Activated naive CD4-positive, alpha-beta T cell treated with Interleukin-2 at 50 U/mL for 16 hours (primary cell): ENCODE measurements at places on chromosomes 11 and 22.

- DNase-seq, result no peak
Observed at GRCh38 chr11:24509114-24509513, 12.3 kb downstream of the LUZP2 start.

DNA sequence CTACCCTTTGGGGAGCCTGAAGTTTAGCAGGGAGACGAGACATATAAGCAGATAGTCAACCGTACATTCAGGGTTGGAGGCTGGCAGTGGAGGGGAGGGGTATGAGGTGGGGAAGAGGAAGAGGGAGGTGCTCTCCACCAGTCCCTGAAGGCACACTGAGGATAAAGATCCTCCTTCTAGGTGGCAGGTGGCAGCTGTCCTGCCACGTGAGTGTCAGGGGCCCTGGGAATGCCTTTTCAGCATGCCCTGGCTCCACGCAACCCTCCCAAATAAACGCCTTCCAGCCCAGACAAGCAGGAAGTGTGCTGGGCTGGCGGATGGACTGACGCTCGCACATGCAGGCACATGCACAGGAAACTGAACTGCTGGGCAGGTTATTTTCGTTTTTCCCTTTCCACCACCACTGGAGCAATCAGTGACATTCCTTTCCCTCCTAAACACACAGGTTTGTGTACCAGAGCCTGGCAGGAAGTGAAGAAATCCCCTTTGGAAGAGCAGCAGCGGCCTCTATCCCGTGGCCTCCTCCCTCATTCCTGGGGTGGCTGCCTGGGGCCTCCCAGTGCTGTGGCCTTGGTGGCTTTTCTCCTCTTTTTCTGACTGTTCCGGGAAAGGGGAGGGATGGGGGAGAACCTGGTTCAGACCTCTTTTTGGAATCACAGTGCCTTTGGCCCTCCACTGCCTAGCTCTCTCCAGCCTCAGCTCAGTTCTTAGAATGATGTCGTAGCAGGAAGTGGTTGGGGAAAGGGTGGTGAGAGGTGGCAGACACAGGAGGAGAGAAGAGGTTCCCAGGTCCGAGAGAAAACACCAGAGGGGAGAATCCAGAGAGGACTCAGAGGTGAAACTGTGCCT is 157.0 kb upstream of the TIMP3 start:
- peak; percentile 12 for DNase-seq

DNA sequence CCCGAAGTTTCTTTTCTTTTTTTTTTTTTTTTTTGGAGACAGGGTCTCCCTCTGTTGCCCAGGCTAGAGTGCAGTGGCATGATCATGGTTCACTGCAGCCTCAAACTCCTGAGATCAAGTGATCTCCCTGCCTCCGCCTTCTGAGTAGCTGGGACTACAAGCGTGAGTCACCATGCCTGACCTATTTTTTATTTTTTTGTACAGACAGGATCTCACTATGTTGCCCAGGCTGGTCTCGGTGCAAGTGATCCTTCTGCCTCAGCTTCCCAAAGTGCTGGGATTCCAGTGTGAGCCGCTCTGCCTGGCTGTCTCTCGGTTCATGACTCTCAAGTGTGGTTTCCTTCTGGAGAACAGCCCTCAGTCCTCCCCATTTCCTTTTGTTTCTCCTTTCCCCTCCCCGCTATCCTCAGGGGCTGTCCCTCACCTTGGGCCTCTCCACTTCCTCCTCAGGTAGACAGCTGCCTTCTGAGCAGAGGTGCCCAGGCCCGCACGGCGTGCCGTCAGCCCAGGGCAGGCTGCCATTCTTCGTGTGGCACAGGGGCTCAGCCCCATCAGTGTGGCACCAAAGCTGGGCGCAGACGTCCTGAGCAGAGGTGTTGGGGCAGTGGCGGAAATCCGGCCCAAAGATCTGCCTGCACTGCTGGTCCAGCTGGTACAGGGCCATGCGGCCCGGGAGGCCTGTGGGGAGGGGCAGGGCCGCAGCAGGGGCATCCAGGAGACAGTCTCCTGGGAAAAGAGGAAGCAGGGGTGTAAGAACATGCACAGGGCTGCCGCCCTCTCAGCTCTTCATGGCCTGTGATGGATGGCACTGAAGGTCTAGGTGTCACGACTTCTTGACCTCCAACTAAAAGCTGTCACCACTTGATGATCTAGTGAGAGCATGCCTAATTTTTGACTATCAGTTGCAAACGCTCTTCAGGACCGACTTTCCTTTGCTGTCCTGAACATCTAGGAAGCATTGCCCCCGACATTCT is 14.0 kb downstream of the ADAMTS8 start:
- DNase-seq, result no peak

- DNase-seq, result no peak
Observed at GRCh38 chr11:14059491-14059890, 97.0 kb downstream of the SPON1 start.

- peak; percentile 37 for DNase-seq
Observed at GRCh38 chr11:72141066-72141465, 5.5 kb downstream of the FOLR3 start.

GRCh38 chr11:117439256-117439655 is 111.6 kb downstream of the CEP164 start:
- DNase-seq, result no peak

DNA sequence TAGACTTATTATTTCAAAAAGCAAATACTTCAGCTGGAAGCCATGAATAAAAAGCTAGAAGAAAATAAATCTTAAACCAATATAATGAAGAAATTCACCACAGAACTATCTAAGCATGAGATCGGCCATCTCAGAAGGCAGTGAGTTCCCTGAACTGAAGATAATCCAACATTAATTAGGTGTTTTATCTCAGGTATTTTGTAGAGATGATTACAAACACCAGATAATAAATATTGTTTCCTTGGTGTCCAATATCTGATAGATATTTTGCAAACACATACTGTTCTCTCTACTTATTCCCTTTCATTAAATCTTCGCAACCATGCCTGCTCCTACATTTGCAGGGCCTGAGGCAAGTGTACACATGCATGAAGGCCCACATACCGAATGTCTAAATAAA is 26.0 kb upstream of the FAM181B start:
- no peak for DNase-seq

GRCh38 chr22:42836026-42836425 is 21.0 kb downstream of the ARFGAP3 start:
- DNase-seq, result no peak

- DNase-seq, result no peak
Observed at GRCh38 chr11:111635706-111636045, 33.4 kb downstream of the SIK2 start.

DNA sequence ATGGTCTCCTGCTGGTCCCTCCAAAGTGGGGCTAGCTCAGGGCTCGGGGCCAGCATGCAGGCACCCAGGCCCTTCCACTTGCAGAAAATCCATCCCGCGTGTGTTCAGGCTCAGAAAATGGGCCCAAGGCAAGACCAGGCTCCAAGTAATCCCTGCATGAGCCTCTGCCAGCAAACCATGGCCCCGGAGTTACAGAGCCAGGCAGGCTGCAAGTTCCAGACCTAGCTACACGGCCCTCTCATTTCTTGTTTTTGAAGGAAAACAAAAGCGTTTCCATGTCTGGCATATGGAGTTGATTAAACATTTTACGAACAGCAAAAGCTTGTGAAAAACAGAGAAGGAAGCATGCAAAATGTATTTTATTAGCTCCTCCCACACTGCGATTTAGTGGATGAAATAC is 29.7 kb downstream of the KIAA0930 start:
- DNase-seq, result no peak

GRCh38 chr11:13291800-13292199 is 14.2 kb downstream of the BMAL1 start:
- DNase-seq, result no peak

GRCh38 chr11:64649291-64649697 is 58.3 kb downstream of the SLC22A12 start:
- DNase-seq, result no peak

DNA sequence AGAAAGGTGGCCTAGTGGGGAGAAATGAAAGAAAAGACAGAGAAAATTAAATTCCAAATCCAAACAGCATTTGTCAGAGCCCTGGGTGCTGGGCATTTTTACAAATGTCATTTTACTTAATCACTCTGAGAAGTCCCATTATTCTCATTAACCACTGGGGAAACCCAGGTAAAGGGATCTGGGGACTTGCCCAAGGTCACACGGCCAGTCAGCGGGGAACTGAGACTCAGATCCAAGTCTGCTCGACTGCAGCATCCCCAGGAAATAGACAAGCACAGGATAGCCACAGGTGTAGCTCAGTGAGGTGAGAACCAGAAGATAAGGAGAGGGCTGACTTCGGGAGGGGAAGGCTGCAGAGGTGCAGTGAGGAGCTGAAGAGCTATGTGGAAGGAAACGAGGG is 7.9 kb downstream of the NRXN2 start:
- no peak for DNase-seq

- peak; percentile 48 for DNase-seq
Observed at GRCh38 chr22:38973289-38974169, 8.6 kb upstream of the APOBEC3B start.
